ENCODE measurements at places on chromosomes 7 and 10.

DNA sequence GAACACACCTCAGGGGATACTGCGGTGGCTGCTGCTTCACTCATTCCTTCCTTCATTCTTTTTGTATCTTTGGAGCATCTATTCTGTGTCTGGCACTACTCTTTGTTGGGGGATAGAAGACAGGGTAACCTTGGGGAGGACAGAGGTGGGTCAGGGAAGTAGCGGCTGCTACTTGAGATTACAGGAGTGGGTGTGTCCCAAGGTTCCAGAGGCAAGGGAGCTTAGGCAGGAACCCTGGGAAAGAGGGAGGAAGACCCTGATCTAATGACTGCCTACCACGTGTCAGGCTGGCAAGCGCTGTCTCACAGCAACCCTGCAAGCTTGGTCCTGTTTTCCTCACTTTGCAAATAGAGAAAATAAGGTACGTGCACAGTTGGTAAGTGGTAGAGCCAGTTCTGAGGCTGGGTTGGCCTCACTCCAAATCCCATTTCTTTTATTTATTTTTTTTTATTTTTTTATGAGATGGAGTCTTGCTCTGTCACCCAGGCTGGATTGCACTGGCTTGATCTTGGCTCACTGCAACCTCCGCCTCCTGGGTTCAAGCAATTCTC, 985.9 kb upstream of the ZNF722 start:
- DNase-seq = no peak

GRCh38 chr10:28505359-28505959, 27.5 kb upstream of the WAC start:
- no peak for DNase-seq

GRCh38 chr10:100746784-100747455, 1.5 kb downstream of the PAX2 start:
- DNase-seq = no peak

GRCh38 chr10:133248334-133248715, 10.7 kb downstream of the VENTX start:
- DNase-seq = no peak

DNA sequence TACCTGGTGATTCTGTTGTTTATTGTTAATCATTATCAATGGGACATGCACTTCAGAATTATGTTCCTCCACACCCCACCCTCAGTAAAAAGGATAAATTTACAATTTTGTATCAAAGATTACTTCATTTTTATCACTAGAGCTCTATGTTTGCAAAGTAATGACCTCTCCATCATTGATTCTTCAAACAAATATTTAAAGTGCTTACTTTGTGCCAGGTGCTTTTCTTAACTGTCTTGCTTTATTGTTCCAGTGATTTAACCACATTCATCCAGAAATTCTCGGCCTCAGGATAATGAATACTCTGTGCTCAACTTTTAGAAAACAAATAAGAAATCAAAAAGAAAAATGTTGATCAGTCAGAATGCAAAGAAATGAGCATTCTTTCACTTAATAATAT, 144.9 kb upstream of the FOXP2 start:
- DNase-seq = no peak

- DNase-seq = no peak
Measured at GRCh38 chr7:128814499-128814898, 15.7 kb upstream of the FLNC start.

- no peak for DNase-seq
Measured at GRCh38 chr7:17963281-17963680, 23.0 kb upstream of the SNX13 start.

- DNase-seq = no peak
Measured at GRCh38 chr7:87231711-87232110, 12.2 kb upstream of the TMEM243 start.

DNA sequence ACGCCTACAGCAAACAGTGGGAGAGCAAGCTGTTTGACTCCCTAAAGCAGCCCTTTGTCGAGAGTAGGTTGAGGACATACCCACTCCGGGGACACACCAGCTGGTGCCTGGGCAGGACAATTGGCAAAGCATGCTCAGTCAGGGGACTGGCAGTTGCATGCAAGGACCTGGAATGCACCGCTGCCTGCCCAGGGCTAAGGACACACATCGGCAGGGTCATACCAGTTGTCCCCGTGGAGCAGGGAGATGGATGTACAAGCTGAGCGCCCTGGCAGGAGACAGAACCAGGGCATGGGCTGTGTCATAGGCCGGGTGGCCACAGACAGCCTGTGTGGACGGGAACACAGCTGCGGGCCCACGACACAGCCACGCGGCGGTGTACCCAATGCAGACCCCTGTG, 18.3 kb upstream of the ELN start:
- DNase-seq = no peak

GRCh38 chr7:148334959-148335577, 255.5 kb upstream of the C7orf33 start:
- no peak for DNase-seq

DNA sequence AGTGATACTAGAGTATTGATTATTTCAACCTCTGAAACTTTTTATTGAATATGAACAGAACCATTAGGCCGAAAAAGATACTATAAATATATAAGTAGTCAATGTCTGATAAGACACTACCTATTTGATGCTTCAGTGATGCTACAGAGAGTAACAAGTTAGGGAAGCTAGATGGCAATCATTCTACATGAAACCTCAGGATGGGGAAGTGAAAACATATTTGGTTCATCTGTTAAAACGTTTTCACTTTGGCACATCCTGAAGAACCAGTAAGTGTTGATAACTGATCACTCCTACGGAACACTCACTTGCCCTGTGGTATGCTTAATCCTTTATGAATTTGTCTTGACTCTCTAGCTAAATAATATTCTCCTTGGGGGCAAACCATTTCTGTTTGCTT, 1064.9 kb downstream of the NXPH1 start:
- no peak for DNase-seq

- no peak for DNase-seq
Measured at GRCh38 chr7:115289971-115290370, 368.1 kb downstream of the MDFIC start.

- DNase-seq = no peak
Measured at GRCh38 chr7:48077423-48077822, 11.6 kb upstream of the UPP1 start.

DNA sequence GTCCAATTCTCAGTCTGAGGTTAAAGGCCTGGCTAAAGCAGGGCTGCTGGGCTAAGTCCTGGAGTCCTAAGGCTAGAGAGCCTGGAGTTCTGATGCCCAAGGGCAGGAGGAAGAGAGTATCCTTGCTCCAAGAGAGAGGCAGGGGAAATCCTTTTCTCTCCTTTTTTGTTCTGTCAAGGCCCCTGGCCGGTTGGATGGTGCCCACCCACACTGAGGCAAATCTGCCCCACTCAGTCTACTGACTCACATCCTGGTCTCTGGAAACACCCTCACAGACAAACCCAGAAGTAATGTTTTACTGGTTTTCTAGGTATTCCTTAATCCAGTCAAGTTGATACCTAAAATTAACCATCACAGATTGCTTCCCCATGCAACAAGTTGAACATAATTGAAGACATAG, 23.0 kb downstream of the ZNF518A start:
- no peak for DNase-seq

GRCh38 chr10:77648472-77648871, 10.9 kb upstream of the KCNMA1 start:
- DNase-seq = no peak

DNA sequence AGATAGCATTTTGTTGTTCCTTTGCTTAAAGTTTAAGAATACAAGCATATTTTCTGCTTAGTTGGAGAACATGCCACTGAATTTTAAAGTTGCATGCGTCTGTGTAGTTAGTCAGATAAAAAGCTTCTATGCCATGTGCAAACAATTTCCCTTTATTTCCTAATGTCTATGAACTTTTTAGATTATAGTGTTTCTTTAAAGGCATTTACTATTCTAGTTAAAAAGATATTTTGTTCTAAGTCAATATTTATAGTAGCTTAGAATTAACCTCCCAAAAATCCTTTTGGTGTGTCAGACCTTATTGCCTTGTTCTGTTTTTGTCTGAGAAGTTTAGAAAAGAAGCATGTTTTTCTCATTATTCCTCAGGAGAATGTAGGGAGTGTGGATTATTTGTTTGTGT, 99.0 kb upstream of the GATA3 start:
- DNase-seq = no peak

DNA sequence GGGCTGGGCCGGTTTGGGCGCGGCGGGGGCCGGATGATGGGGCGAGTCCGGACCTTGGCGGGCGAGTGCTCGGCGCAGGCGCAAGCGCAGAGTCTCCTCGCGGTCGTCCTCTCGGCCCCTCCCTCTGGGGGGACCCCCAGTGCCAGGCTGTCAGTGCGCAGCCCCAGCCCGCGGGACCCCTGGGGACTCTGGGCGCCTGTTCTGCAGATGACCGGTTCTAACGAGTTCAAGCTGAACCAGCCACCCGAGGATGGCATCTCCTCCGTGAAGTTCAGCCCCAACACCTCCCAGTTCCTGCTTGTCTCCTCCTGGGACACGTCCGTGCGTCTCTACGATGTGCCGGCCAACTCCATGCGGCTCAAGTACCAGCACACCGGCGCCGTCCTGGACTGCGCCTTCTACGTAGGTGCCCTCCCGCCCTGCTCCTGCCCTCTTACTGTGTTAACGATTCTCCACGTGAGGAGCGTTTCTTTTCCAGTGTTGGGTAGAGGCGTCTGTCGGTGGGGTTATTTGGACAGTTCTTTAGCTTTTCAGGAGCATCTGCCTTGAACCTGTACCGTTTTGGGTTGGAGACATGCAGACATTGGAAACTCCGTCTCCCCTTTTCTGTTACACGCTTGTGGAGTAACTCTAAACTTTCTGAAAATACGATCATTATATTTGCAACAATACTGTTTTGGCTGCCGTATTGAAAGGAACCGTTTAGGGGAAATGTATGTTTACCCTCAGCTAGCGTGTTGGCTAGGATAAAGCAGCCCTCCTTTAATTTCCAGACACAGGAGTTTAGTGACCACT, 706 bp downstream of the BUB3 start:
- DNase-seq = no peak

DNA sequence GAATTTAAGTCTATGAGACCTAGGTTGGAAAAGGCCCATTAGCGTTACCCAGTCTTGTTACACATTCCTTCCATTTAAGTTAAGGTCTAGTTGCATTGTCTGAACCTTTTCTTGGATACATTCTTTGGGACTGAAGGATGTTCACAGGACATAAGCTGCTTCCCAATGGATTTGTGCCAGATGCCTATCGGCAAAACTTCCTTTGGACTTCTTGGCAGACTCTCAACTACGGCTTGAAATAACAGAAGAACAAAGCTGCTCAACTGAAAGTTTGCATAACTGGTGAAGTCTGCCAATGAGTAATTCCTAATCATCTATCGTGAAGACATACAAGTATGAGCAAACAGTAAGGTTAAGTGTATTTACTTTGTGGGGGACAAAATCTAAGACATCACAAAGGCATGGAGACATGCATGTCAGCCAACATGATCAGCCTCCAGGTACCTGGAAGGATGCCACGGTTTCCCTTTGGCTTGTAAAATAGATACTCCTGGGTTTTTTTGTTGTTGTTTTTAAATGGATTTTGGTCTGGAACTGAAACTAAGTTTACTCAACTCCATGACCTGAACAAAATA, 35.4 kb downstream of the MALSU1 start:
- no peak for DNase-seq

DNA sequence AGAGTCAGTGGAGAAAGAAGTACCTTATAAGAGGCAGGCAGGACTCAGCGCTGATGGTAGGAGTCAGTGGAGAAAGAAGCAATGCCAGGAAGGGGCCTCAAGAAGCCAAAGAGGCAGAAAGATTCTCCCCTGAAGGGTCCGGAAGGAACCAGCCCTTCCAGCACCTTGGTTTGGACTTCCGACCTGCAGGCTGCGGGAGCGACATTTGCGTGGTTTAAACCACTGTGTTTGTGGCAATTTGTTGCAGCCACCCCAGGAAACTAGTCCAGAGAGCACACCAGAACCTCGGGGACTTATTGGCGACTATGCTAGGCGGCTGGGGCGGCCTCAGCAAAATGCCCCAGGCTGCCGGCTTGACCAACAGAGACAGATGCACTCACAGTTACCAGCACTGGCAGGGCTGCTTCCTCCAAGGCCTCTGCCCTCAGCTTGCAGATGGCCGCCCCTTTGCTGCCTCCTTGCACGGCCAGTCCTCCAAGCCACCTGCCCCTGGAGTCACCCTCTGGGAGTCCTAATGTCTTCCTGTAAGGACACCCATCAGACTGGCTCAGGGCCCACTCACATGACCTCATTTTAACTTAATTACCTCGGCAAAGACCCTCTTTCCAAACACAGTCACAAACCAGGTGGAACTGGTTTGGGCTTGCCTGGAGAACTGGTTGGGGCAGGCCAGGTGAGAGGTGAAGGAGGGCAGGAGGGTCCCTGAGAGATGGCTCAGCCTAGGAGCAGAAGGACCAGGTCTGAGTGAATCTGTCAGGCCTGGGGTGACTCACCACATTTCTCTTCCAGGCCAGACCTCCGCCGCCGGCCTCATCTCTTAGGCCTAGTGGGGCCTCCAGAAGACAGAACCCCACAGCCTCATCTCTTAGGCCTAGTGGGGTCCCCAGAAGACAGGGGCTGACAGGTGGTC, 26.1 kb downstream of the CALML3 start:
- no peak for DNase-seq

GRCh38 chr10:22723783-22724182, 9.4 kb upstream of the PIP4K2A start:
- DNase-seq = no peak

DNA sequence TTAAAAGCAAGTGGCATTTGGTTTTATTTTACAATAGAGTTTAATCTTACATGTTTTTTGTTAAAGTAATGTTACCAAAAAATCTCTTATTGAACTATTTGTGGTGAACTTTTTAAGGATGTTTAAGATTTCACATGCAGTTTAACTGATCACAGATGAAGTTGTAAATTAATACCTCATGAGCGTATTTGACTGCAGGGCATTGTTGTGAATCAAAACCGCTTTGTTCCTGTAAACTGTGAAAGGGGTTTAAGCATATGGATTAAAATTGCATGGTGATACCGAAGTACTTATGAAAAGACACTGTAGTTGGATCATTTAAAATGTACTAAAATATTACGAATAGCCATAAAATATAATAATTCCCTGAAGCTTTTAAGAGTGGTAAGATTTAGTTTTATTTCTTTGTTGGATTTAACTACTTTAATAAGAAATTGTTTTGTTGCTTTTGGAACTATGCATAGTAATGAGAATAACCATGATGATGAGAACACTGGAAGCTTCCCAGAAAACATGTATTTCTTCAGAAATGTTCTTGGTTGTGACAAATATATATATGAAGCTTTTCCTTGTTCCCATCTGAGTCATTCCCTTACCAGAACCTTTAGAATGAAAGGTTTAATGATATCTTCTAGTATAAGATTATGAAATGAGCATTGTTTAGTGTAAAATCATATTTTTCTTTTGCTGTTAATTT, 131.3 kb downstream of the ADK start:
- no peak for DNase-seq

DNA sequence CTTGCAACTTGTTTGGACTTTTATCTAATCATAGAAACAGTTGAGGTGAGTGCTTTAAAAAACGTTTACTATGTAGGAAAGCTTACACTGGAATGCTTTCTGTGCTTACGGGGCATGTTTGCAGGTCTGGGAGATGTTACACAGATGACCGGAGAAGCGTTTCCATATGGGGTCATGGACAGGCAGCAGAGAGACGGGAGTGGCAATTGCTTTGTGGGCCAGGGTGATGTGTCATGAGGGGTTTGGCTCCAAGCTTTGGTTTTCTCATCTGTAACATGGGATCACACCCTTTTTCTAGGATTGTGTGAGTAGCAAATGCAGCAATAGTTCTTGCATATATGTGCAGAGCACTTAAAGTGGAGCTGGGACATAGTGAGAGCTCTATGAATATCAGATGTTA, 174.8 kb upstream of the MKI67 start:
- DNase-seq = no peak

Measured in stimulated activated CD4-positive, alpha-beta T cell treated with anti-CD3 and anti-CD28 coated beads, Interleukin-12 subunit alpha, Interleukin-12 subunit beta, amount 100 ng/mL, for 24 hours (primary cell).